AG10803 (cell line): ENCODE measurements at places on chromosomes 12 and 14.

GRCh38 chr14:96710060-96710666, 87.0 kb upstream of the VRK1 start:
- DNase-seq = no peak

DNA sequence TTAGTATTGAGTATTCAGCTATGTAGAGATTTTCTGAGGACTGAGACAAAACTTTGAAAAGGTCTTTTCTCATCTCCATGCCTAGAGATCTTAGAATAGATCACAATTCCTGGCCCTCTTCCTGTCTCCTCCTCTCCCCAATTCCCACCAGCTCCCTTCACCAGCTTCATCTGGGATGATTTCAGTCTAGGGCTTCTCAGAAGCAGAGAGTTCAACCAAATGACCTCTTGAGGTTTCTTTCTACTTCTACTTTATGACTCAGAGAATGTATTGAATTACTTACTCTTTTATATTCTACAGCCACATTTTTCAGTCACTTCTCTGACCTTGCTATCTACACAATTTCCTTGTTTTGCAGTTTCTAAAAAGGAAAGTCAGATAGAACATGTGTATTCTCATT, 19.4 kb upstream of the SNX6 start:
- peak; percentile 85 for DNase-seq

GRCh38 chr12:80861641-80862378, 75.9 kb downstream of the LIN7A start:
- peak; percentile 71 for DNase-seq

GRCh38 chr14:29857551-29857950, 70.1 kb downstream of the PRKD1 start:
- DNase-seq = no peak

DNA sequence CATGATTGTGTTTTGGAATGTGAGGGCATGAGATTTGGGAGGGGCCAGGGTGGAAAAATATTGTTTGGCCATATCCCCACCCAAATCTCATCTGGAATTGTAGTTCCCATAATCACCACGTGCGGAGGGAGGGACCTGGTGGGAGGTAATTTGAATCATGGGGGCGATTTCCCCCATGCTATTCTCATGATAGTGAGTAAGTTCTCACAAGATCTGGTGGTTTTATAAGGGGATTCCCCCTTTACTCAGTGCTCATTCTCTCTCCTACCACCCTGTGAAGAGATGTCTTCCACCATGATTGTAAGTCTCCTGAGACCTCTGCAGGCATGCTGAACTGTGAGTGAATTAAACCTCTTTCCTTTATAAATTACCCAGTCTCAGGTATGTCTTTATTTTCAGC, 15.7 kb downstream of the OR10P1 start:
- DNase-seq = no peak

DNA sequence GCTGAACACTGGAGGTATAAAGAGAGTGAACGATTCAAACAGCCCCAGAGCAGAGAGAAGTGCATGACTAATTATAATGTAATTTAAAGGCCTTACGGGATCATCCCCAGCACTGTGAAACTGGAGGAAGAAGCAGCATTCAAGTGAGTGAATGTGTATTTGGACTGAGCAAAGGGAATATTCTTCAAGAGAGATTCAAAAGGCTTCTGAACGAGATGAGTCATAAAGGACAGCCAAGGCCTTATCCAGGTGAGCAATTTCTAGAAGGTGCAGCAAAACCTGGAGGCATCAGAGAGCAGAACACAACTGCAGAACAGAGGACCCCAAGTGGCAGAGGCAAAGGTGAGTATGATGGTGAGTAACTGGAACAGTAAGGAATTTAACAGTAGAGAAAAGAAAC, 127.2 kb downstream of the BCAT1 start:
- DNase-seq = peak; percentile 6

DNA sequence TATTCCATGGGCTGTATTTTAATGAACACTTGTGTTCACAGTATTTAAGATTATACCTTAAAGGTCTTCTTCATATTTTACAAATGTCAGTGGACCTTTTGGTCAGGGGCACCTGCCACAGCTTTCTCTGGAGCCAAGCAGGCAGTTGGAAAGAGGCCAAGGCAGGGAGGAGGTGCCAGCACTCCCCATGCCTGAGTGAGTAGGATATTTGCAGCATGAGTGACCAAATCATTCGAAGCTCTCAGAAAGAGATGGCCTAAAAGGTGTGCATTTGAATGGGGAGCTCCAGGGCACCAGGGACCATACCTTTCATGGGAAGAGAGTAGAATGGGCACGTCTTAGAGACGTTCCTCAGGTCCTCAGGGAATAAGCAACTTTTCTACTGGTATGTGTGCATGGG, 121.6 kb downstream of the GPR135 start:
- DNase-seq = no peak
